ENCODE measurements at places on chromosomes 11 and 22.

- no peak for DNase-seq
These were observed 32.7 kb downstream of the METTL15 start for GRCh38 chr11:28140689-28141455.

GRCh38 chr22:49848690-49849160 is 4.9 kb upstream of the ZBED4 start:
- no peak for DNase-seq

- DNase-seq = no peak
These were observed 2.0 kb downstream of the SLC15A3 start for GRCh38 chr11:60950024-60950423.

DNA sequence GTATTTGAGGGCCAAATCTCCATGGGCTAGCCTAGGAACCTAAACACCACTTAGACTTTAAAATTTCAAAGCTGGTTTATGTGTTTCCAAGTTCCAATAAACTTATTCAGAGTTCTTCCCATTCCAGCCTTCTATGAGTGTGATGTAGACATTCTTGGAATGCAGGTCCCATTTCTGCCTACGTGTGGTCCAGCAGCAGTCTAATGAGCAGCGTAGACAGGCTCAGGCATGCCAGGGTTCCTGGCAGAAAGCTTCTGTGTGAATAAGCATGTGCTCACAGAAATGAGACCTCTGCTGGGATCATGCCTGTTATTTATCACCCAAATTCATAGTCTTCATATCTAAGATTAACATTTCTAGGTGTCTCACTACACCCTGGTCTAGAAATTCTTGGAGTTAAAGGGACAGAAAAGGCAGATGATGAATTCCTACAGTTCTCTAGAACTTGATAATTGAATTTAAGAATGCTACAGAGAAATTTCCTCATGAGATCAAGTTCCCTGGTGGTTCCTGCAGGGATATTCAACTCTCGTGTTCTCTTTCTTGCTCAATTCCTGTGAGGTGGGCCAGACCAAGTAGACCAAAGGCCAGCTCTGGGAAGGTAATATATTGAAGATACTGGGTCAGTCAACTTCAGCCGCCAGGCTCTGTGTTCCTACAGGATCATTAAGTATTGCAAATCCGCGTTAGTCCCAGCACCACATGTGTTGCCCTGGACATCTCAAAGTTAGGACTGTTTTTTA is 17.6 kb downstream of the RNF185 start:
- DNase-seq = no peak

DNA sequence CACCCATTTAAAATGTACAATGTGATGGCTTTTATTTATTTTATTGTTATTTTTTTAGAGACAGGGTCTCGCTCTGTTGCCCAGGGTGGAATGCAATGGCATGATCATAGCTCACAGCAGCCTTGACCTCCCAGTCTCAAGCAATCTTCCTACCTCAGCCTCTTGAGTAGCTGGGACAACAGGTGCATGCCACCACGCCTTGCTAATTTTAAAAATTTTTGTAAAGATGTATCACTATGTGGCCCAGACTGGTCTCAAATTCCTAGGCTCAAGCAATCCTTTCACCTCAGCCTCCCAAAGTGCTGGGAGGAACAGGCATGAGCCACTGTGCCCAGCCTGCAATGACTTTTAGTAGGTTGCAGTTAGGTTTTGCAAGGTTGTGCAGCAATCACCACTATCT is 14.3 kb downstream of the CLDN5 start:
- no peak for DNase-seq

DNA sequence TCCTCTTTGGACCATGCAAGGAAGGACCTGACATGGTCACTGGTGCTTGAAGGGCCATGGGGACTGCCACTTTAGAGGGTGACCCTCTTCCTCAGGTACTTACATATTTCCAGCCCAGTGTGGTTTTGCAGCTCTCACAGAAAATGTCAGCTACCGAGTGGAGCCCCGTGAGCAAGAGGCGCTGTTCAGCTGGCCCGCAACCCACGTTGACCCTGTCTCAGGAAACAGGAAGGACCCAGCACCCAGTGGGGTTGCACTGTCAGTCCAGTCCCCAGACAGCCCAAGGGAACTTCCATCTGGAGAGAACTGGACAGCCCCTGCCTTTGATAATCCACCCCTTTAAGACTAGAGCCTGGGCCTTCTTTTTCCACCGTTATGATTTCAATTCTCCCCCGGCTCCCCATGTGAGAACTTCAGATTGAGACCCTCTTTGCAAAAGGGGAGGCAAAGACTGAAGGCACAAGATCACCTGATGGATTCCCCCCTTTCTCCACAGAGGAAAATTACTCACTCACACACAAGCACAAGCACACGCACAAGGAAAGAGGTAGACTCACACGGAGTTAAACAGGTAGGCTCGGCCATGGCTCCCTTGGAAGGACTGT is 3.4 kb downstream of the YPEL4 start:
- DNase-seq = no peak

DNA sequence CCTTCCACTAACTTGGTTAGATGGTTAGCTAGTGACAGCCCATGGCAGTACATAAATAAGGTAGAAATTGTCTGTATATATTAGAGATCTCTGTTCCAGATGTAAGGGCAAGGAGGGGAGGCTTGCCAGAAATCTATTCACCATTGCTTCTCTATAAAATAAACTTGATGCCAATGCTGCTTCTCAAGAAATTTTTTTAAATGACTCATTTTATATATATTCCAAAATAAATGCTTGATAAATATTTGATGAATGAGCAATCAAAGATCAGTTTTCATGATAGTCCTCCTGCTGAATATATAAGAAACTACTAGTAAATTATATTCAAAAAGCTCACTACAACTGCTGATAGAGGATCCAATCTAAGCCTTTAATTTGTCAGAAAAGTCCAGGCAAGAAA is 710.6 kb upstream of the CCDC179 start:
- DNase-seq = no peak

- DNase-seq = no peak
These were observed 35.4 kb upstream of the CYB5R3 start for GRCh38 chr22:42684462-42685195.

- DNase-seq = no peak
These were observed 49.8 kb downstream of the PACSIN2 start for GRCh38 chr22:42964994-42965699.

DNA sequence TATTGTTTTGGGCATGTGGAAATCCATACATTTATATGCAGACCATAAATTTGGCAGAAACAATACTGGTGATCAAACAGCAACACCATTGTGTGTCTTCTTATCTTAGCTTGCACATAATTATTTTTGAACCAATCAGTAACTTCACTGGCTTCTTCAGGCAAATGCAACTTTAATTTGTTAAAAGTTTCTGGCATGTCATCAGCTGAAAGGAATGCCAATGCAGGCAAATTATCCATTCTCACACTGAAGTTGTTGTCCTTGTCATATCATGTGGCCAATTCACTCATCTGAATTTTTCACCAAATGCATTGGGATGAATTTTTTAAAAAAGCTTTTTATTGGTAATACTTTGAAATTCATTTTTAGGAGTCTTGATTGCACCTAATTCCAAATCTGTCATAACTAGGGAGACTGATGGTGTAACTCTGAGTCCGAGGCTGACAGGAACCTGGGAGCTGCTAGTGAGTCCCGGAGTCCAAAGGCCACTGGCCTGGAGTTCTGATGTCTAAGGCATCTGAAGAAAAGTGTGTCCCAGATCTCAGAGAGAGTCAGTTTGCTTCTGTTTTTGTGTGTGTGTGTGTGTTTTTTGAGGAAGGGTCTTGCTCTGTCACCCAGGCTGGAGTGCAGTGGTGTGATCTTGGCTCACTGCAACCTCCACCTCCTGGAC is 17.4 kb upstream of the OR10V1 start:
- no peak for DNase-seq

GRCh38 chr11:62444835-62445234 is 26.0 kb downstream of the SCGB1A1 start:
- DNase-seq = no peak

GRCh38 chr11:38305682-38306081 is 1707.6 kb upstream of the RAG2 start:
- no peak for DNase-seq

DNA sequence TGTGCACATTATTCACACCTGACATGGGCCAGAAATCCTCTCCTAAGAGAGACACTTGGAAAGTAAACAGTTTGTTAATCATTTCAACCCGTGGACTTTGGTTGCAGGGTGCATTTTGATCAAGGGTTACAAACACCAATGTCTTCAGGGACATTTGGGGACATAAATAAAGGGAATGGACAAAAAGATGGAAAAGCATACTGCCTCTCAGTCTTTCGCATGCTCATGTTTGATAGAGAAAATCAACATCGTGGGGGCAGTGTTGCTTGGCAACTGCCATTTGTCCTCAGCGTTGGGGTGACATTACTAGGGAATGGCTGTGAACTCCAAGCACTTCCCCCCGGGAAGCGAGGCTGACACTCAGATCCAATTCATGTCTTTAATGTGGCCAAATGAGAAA is 114.7 kb upstream of the OR4B1 start:
- DNase-seq = no peak

- DNase-seq = no peak
These were observed 128.0 kb upstream of the SERPIND1 start for GRCh38 chr22:20645954-20646353.

DNA sequence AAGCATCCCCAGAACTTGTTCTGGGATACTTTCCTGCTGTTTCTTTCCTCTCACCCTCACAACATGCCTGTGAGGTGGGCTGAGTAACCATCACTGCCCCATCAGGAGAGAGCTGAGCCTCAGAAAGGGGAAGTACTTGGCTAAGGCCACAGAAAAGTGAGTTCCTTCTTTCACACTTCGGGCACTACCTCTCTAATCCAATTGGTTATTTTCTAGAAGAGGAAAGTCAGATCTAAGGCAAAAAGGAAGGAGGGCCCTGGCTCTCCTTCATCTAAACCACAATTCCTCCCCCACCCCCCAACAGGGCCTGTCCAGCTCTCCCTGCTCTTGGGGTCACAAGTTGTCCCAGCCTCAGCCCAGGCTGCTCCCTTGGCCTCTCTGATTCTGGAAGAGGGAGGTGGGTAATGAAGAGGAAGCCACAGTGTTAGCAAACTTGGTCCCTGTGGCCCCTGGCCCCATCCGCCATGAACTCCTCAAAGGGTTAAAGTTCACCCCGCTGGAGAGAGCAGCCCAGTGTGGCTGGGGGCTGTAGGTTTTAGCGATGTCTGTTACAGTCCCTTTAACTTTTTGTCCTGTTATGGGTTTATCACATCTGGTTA is 34.0 kb downstream of the SLC22A12 start:
- no peak for DNase-seq

GRCh38 chr11:63761188-63761587 is 7.4 kb downstream of the ZFTA start:
- DNase-seq = no peak

GRCh38 chr11:70314730-70315129 is 44.2 kb downstream of the PPFIA1 start:
- DNase-seq = no peak

DNA sequence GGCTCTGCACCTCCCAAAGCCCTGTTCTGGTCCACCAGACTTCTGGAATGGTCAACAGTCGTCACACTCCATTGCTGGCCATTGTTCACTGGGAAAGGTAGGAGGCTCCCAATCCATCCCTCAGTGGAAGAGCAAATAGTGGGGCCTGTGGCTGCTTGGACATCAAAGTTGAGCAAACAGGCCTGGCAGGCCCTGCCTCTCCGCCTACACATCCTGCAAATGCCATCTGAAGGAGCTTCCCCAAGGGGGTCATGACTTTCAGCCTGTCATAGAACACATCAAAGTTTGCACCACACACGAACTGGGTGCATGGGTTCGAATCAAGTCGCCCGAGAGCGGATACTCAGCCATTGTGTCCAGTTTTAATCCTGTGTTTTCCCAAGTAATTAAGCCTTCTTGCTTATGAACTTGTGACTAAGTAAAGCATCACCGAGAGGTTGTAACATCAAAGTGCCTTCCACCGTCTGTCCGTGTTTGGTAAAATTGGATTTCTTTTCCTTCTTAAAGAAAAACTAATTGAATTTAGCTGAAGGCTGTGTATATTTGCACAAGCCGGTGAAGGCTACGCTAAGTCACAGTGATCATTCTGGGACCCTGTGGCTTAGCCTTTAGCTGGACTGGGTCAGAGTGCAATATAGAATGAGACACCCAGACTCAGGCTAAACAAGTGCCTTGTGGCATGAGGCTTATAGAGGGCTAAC is 36.1 kb downstream of the CLPB start:
- DNase-seq = no peak

DNA sequence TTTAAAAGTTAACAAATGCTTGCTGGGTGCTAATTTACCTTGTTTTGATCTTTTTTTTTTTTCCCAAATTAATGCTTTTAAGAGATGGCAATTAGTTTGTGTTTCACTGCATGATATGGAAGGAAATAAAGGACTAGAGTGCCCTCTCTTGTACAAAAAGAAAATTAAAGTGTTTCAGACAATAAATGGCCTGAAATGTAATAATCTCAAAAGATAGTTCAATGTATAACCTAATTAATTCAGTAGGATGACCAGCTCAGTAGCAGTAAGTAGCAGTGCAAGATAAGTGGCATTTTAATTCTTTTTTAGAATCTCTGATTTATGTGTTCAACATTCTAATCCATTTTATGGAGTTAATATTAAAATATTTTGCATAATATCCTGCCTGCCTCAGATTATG is 39.9 kb upstream of the MYO18B start:
- DNase-seq = no peak

DNA sequence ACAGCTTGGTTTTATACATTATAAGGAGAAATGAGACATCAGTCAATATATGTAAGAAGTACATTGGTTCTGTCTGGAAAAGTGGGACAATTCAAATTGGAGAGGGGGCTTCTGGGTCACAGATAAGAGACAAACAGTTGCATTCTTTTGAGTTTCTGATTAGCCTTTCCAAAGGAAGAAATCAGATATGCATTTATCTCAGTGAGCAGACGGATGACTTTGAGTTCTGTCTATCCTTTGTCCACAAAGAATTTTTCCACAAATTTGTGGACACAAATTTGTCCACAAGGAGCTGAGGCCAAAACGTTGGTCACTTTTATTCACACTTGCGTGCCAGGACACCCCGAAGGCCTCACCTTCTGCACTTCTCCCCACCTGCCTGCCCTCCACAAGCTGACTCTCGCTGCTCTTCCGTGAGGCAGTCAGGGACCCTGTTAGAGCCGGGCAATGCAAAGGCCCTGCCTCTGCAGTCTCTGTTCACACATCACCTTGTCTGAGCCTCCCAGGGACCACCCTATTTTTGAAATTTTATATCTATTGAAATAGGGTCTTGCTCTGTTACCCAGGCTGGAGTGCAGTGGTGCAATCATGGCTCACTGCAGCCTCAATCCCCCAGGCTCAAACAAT is 20.5 kb downstream of the IL17REL start:
- no peak for DNase-seq

Data from stimulated activated CD8-positive, alpha-beta memory T cell treated with anti-CD3 and anti-CD28 coated beads, Interleukin-15, amount 100 ng/mL, for 24 hours (primary cell).